ENCODE measurements at places on chromosomes 11 and 22. TPM values are rescaled to one million over a fixed set of nuclear protein-coding genes. Genes with fewer than 3 reads are reported as not detected.

DNA sequence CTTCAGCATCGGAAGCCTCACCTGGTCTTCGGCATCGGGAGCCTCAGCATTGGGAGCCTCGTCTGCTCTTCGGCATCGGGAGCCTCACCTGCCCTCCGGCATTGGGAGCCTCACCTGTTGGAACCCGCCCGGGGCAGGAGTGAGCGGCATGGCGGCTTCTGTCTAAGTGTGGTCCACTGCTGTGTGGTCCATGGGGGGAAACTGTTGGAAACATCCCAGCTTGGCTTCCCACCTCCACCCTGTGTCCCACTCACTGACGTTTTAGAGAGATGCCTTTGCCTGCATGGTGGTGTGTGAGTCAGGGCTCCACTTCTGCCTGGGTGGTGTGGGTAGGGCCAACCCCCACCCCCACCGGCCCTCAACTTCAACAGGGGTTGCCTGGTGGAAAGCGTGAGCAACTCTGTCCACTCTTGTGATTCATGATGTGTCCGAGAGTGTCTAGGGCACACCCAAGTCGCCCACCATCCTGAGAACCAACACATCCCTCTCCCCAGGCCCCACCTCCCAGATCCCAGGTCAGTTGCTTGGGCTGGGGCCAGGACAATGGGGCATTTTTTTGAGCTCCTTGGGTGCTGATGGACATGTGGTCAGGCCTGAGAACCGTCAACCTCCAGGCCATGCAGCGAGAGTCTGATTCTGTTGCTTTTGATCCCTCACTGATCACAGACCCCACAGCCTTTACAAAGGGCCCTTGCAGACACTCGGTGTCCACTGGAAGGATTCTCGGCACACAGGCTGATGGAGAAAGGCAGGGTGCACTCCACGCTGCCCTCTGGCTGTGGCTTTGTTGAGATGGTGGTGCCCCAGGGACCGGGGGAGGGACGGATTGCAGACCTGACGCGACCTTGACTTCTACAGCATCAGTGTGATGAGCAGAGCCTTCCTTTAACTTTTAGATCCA lies 406.7 kb downstream of the TBC1D22A start:
- H3K4me1 ChIP-seq, result no peaks in the 10 kb centered on the region
- no peak overlapping the region for H3K27ac ChIP-seq
- H3K36me3 ChIP-seq, result no peaks in the 10 kb centered on the region
- no peak overlapping the region for H3K4me3 ChIP-seq

DNA sequence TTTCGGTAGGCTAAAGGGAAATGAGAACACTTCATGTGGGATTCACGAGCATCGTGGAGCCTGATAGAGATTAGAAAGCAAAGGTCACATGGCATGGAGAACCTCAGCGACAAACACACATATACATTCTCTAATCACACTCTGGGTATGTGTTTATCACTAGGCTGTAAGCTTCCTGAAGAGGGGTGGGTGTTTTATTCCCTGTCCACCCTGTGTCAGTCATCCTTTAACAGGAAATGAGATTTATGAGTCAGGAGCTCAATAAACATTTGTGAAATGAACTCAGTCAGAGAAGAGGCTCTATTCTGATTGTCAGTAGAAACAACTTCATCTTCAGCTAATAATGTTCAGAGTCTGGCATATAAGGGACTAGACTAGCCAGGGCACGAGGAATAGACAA lies 71.7 kb upstream of the EIF3M start:
- no peaks in the 10 kb centered on the region for H3K4me1 ChIP-seq
- no peak for DNase-seq
- H3K36me3 ChIP-seq, result no peaks in the 10 kb centered on the region
- no peaks in the 10 kb centered on the region for H3K27me3 ChIP-seq
- no peak overlapping the region for H3K27ac ChIP-seq

DNA sequence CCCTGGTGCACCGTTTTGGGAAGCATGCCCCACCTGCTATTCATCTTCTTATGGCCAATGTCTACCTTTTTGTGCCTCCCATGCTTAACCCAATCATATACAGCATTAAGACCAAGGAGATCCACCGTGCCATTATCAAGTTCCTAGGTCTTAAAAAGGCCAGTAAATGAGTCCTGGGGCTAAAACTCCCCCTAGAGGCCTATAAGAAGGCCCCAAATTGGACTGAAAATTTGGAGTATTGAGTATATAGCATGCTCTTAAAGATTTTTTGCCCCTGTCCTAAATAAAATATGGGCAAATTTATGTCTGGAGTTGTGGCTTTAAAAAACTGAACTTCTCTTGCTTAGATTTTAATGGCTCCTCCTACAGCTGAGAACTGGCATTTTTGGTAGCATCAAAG lies 6.6 kb downstream of the OR51M1 start:
- no peak overlapping the region for H3K4me3 ChIP-seq
- DNase-seq, result no peak
- no peaks in the 10 kb centered on the region for H3K4me1 ChIP-seq
- no peaks in the 10 kb centered on the region for H3K36me3 ChIP-seq
- H3K27ac ChIP-seq, result no peak overlapping the region

DNA sequence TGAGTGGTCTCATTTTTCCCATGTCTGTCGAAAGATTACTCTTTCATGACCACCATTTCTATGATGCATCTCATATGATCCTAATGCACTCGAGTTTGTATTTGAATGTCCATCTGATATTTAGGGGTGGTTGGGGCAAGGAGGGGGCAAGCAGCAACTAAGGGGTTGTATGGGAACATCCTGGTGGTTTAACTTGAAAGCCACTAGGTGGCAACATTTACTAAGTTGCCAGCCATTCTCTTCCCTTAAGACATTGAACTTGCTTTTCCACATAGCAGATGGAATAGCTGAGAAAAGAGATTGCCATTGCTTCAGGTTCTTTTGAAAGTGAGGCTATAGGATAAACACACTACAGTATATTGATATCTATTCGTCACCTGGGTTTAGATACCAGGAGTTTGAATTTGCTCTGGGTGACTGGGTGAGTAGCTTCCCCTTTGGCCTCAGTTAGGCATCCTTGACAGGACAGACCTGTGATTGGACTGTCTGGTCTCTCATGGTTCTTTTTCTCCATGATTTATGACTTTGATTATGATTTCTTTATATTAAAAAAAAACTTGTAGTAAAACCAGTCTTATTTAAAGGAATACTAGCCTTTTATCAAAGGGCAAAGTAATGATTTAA lies 32.4 kb downstream of the NF2 start:
- H3K4me3 ChIP-seq, result no peak overlapping the region
- H3K4me1 ChIP-seq, result no peaks in the 10 kb centered on the region
- no peaks in the 10 kb centered on the region for H3K36me3 ChIP-seq
- no peaks in the 10 kb centered on the region for H3K27me3 ChIP-seq
- DNase-seq, result peak; percentile 56
- H3K27ac ChIP-seq, result no peak overlapping the region

DNA sequence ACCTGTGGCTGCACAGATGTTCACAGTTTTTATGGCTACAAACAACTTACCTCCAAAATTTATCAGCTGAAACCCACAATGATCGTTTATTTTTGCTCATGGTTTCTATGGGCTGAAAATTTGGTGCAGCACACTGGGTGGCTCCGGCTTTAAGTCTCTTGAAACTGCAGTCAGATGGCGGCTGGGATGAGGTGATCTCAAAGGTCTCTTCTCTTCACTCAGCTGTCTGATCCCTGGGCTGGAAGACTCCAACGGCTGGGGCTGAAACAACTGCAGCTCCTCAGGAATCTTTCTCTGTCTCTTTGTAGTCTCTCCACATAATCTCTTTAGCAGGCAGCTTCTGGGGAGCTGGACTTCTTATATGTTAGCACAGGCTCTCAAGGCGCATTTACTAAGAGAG lies 117.3 kb upstream of the FAT3 start:
- no peak overlapping the region for H3K4me3 ChIP-seq
- no peaks in the 10 kb centered on the region for H3K27me3 ChIP-seq
- no peak overlapping the region for H3K27ac ChIP-seq
- no peaks in the 10 kb centered on the region for H3K36me3 ChIP-seq
- H3K4me1 ChIP-seq, result no peaks in the 10 kb centered on the region

BEST1 gene
- 3.5 TPM for polyA plus RNA-seq

GRCh38 chr11:113697111-113697510 lies 9.0 kb downstream of the TMPRSS5 start:
- no peaks in the 10 kb centered on the region for H3K4me1 ChIP-seq
- no peak for DNase-seq
- no peak overlapping the region for H3K4me3 ChIP-seq

- no peak for DNase-seq
- H3K27me3 ChIP-seq, result no peaks in the 10 kb centered on the region
- H3K27ac ChIP-seq, result no peak overlapping the region
- no peak overlapping the region for H3K4me3 ChIP-seq
Observed at GRCh38 chr11:43735961-43736360, 55.4 kb downstream of the HSD17B12 start.

GRCh38 chr11:2870460-2870859 lies 15.1 kb downstream of the CDKN1C start:
- H3K4me1 ChIP-seq, result no peaks in the 10 kb centered on the region
- DNase-seq, result no peak
- no peaks in the 10 kb centered on the region for H3K36me3 ChIP-seq
- peaks cover 21% of the 10 kb centered on the region for H3K27me3 ChIP-seq
- H3K4me3 ChIP-seq, result no peak overlapping the region
- H3K27ac ChIP-seq, result no peak overlapping the region

DNA sequence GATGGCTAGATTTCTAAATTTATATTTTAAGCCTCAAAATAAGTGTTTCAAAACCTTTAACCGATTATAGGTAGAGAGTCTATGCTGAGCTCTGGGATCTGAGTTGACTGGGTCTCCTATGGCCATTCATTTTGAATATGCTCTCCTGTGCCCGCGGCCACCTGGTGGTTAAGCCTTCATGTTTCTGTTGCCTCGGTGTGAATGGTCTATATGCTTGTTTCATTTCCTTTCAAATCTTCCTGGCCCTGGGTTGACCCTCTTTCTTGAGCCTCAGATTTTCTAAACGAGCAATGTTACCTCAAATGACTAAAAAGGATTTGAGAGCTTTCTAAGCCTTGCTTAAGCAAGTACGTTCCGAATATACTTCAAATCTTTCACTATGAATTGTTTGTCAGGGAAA lies 789.4 kb upstream of the KIRREL3 start:
- H3K4me3 ChIP-seq, result no peak overlapping the region
- H3K36me3 ChIP-seq, result no peaks in the 10 kb centered on the region
- no peaks in the 10 kb centered on the region for H3K4me1 ChIP-seq
- H3K27ac ChIP-seq, result no peak overlapping the region

OR52N4 gene
- polyA plus RNA-seq, result not detected

- H3K4me1 ChIP-seq, result no peaks in the 10 kb centered on the region
- no peak overlapping the region for H3K4me3 ChIP-seq
- no peak for DNase-seq
- no peak overlapping the region for H3K27ac ChIP-seq
Observed at GRCh38 chr11:113277907-113278306, 36.5 kb upstream of the TTC12 start.

CASP1 gene
- polyA plus RNA-seq, result 392 TPM

DNA sequence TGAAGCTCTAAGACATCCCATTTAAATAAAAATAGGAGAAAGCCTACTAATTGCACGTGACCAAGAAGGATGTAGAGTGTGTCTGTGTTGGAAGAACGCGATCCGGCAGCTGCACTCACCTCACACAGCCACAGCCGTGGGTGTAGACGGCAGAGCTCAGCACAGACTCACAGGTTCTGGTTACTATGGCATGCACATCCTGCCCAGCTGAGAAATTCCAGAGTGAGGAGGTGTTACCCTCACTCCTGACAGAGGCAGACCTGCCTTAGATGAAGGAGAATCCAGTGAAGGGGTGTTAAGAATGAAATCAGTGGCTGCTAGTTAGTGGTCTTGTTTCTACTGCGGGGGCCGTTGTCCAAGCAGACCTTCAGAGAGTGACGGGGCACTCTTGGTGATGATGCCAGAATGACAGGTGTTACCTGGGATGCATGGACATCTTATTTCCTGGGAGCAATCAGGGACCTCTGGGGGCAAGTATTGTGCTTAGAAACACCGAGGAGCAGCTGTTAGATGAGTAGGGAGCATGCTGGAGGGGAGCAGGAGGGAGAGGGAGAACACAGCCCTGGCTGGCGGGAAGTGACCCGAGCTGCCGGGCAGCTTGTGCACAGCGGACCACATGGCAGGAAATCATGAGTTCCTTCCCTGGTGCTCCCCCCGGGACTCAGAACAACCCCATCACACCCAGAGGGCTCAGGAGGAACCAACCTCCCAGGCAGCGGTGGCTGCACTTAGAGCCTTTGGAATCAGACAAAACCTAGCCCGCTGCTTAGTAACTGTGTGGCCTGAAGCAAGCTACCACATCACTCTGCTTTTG lies 12.3 kb downstream of the KCNJ5 start:
- H3K27me3 ChIP-seq, result peaks cover 63% of the 10 kb centered on the region
- H3K4me3 ChIP-seq, result no peak overlapping the region
- no peaks in the 10 kb centered on the region for H3K4me1 ChIP-seq

GRCh38 chr22:49185312-49185969 lies 642.2 kb downstream of the BRD1 start:
- H3K4me3 ChIP-seq, result no peak overlapping the region
- H3K27ac ChIP-seq, result no peak overlapping the region

GRCh38 chr22:41305646-41306045 lies 4.3 kb downstream of the ZC3H7B start:
- H3K4me3 ChIP-seq, result no peak overlapping the region
- no peaks in the 10 kb centered on the region for H3K27me3 ChIP-seq
- no peak for DNase-seq
- H3K27ac ChIP-seq, result no peak overlapping the region

DNA sequence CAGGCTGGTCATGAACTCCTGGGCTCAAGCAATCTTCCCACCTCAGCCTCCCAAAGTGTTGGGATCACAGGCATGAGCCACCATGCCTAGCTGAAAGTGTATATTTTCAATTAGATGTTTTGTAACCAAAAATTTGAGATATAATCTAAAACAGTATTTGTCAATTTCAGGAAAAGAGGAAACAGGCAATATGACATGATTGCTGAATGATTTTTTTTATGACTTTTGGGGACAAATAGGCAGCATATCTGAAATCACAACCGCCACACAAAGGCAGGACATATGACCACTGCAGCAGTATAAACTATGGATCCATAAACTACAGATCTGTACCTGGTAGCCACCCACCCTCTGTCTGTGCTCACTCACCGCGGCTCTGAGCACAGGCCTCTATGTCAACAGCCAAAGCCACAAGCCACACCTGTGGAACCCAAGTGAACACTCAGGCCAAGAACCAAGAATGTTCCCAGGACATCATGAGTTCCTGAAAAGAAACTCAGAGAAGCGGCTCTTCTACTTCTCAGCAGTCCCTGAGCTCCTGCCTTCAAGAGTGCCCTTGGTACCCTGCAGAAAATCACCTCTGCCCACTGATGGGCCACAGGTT lies 22.5 kb downstream of the PISD start:
- peaks cover 46% of the 10 kb centered on the region for H3K36me3 ChIP-seq
- no peaks in the 10 kb centered on the region for H3K27me3 ChIP-seq
- H3K4me1 ChIP-seq, result no peaks in the 10 kb centered on the region
- H3K27ac ChIP-seq, result no peak overlapping the region

OTOG gene
- polyA plus RNA-seq, result not detected

- no peak for DNase-seq
- H3K27ac ChIP-seq, result no peak overlapping the region
- H3K4me1 ChIP-seq, result no peaks in the 10 kb centered on the region
- H3K36me3 ChIP-seq, result no peaks in the 10 kb centered on the region
- H3K4me3 ChIP-seq, result no peak overlapping the region
Observed at GRCh38 chr22:37151401-37151800, 1.7 kb upstream of the IL2RB start.

C22orf42 gene
- not detected for polyA plus RNA-seq

ANGPTL5 gene
- polyA plus RNA-seq, result not detected

GRCh38 chr11:107679255-107680024 lies 32.4 kb downstream of the SLN start:
- H3K36me3 ChIP-seq, result no peaks in the 10 kb centered on the region
- H3K27me3 ChIP-seq, result no peaks in the 10 kb centered on the region
- H3K27ac ChIP-seq, result no peak overlapping the region
- no peaks in the 10 kb centered on the region for H3K4me1 ChIP-seq

- H3K27ac ChIP-seq, result no peak overlapping the region
- peak; percentile 62 for DNase-seq
- no peak overlapping the region for H3K4me3 ChIP-seq
- H3K36me3 ChIP-seq, result no peaks in the 10 kb centered on the region
- no peaks in the 10 kb centered on the region for H3K27me3 ChIP-seq
Observed at GRCh38 chr11:76391021-76391420, 9.9 kb downstream of the GVQW3 start.
